A673 (cell line): ENCODE measurements at places on chromosomes 3 and 15. TPM values are rescaled to one million over a fixed set of nuclear protein-coding genes. Genes with fewer than 3 reads are reported as not detected.

Gene CHRFAM7A
- 0.85 TPM in 1 of 2 replicates, not detected in the other for total RNA-seq

Gene SCG5
- 0.90 and 3.1 TPM in 2 replicates for total RNA-seq

GRCh38 chr3:120688121-120688520 lies 6.1 kb upstream of the HGD start:
- H3K4me3 ChIP-seq, result no peak overlapping the region
- H3K36me3 ChIP-seq, result no peaks in the 10 kb centered on the region
- no peak overlapping the region for H3K27ac ChIP-seq
- no peak for DNase-seq
- H3K27me3 ChIP-seq, result no peaks in the 10 kb centered on the region

DNA sequence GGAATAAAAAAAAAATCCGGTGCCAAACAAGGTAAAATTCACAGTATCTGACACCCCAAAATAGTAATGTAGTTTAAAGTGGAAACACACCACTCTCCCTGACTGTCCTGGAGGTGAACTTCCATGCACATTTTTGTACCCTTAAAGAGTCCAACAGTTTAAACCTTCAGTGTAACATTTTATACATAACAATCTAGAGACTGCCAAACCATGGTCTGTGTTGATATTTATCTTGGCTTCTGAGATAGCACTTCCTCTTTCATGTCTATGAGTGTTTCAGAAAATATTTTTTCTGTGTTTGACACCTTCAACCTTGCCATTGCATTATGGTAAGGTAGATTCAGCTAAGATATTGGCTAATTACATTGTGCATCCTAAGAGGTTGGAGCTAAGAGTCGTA lies 13.9 kb downstream of the TMEM45A start:
- H3K4me1 ChIP-seq, result no peaks in the 10 kb centered on the region
- H3K27me3 ChIP-seq, result no peaks in the 10 kb centered on the region
- H3K36me3 ChIP-seq, result no peaks in the 10 kb centered on the region
- DNase-seq, result no peak
- no peak overlapping the region for H3K27ac ChIP-seq

DNA sequence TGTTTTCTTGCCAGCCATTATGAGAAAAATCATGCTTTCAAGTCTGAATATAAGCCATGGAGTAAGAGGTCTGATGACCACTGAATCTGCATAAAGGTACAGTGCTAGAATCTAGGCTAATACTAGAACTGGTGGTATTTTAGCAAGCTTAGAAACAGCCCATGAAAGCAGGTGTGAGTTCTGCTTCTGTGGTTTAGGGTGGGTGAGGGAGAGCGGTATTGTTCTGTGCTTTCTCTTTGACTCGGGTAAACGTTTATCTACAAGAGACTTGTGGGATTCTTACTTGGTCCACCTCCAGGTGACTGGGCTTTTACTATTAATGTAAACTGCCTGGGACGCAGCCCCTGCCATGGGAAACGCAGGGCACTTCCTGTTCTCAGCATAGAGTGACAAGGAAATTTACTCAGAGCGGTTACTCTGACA lies 55.2 kb downstream of the PGPEP1L start:
- peaks cover 16% of the 10 kb centered on the region for H3K36me3 ChIP-seq
- H3K4me1 ChIP-seq, result no peaks in the 10 kb centered on the region
- DNase-seq, result no peak
- no peak overlapping the region for H3K4me3 ChIP-seq
- no peaks in the 10 kb centered on the region for H3K27me3 ChIP-seq
- no peak overlapping the region for H3K27ac ChIP-seq

GRCh38 chr3:47057212-47057671 lies 77.8 kb downstream of the NBEAL2 start:
- H3K4me1 ChIP-seq, result no peaks in the 10 kb centered on the region
- no peaks in the 10 kb centered on the region for H3K36me3 ChIP-seq
- H3K4me3 ChIP-seq, result no peak overlapping the region
- H3K27ac ChIP-seq, result no peak overlapping the region
- DNase-seq, result no peak

DNA sequence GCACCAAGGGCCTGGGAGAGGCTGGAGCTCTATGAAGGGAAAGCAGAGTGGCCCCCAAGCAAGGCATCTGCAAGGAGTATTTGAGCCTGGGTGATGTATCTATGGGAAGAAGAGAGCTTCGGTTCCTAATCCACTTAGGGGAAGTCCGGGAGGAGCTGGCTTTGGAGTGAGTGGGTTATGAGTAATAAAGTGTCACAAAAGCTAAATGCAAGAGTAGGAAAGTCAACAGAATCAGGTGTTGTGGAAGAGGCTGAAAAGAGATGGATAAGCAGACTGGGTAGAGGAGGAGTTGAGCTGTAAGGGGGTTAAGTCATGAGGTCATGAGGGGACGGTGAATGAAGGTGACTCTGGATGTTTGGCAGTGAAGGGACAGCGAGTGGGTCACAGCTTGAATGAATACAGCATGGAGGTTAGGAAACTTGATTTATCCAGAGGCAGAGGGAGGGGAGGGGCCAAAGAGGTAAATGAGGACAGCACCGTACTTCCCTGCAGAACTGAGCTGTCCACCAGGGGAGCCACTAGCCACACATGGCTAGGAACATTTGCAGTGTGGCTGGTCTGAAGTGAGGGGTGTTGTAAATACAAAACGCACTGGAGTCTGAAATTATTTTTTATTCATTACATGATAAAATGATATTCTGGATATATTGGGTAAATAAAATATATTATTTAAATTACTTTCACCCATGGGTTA lies 83.3 kb downstream of the ADCY5 start:
- H3K27ac ChIP-seq, result no peak overlapping the region
- peak; percentile 41 for DNase-seq
- no peak overlapping the region for H3K4me3 ChIP-seq
- no peaks in the 10 kb centered on the region for H3K36me3 ChIP-seq
- H3K4me1 ChIP-seq, result no peaks in the 10 kb centered on the region

DNA sequence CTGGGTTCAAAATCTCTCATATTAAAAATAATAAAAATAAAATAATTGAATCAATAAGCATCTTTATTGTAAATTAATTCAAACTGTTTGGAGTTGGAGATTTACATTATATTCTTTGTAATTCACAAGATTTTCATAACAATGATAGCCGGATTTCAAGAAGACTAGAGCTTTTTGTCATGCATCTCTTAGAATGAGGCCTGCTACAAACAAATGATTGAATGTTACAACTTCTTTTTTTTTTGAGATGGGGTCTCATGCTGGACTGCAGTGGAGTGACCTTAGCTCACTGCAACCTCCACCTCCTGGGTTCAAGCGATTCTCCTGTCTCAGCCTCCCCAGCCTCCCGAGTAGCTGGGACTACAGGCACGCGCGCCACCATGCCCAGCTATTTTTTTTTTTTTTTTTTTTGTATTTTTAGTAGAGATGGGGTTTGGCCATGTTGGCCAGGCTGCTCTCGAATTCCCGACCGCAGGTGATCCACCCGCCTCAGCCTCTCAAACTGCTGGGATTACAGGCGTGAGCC lies 3.5 kb downstream of the SLTM start:
- H3K4me3 ChIP-seq, result no peak overlapping the region
- H3K4me1 ChIP-seq, result peaks cover 11% of the 10 kb centered on the region
- H3K27me3 ChIP-seq, result no peaks in the 10 kb centered on the region
- DNase-seq, result no peak

GRCh38 chr15:50476143-50476542 lies 51.9 kb downstream of the USP8 start:
- peaks cover 11% of the 10 kb centered on the region for H3K36me3 ChIP-seq
- no peak overlapping the region for H3K27ac ChIP-seq
- H3K4me3 ChIP-seq, result no peak overlapping the region
- H3K27me3 ChIP-seq, result no peaks in the 10 kb centered on the region

GRCh38 chr3:20396335-20396734 lies 210.3 kb upstream of the SGO1 start:
- no peak overlapping the region for H3K27ac ChIP-seq
- H3K27me3 ChIP-seq, result no peaks in the 10 kb centered on the region
- H3K4me1 ChIP-seq, result no peaks in the 10 kb centered on the region
- no peak overlapping the region for H3K4me3 ChIP-seq
- H3K36me3 ChIP-seq, result no peaks in the 10 kb centered on the region
- no peak for DNase-seq

Gene DLEC1
- not detected in 2 replicates for total RNA-seq
